B cell (primary cell): ENCODE measurements at places on chromosomes 4 and X.
A peak's percentile ranks its signal among the peaks of the same experiment; 100 is the strongest.

GRCh38 chr4:165325732-165326512 is 1.5 kb upstream of the MSMO1 start:
- peak; percentile 15 for DNase-seq

GRCh38 chr4:134754301-134755019 is 552.9 kb upstream of the PABPC4L start:
- no peak for DNase-seq

GRCh38 chr4:76831711-76832373 is 66.1 kb downstream of the SOWAHB start:
- DNase-seq = no peak

GRCh38 chr4:138935135-138935807 is 80.3 kb upstream of the NOCT start:
- DNase-seq = no peak

GRCh38 chr4:165600959-165601683 is 222.3 kb downstream of the CPE start:
- DNase-seq = no peak
